ENCODE measurements at places on chromosomes 7 and 10. TPM values are rescaled to one million over a fixed set of nuclear protein-coding genes. Genes with fewer than 3 reads are reported as not detected.

VWA2 gene
- not detected for total RNA-seq

MSS51 gene
- total RNA-seq: 1.1 TPM

NOS3 gene
- total RNA-seq: 0.28 TPM

MRLN gene
- not detected for total RNA-seq

GRIFIN gene
- total RNA-seq: not detected

MCM10 gene
- 11.8 TPM for total RNA-seq

Data from IMR-90 (cell line).